Activated T-cell treated with anti-CD3 and anti-CD28 coated beads for 4 hours (primary cell): ENCODE measurements at places on chromosomes 13 and 19.

GRCh38 chr19:29928831-29929230, 13.2 kb upstream of the URI1 start:
- DNase-seq = no peak

- no peak for DNase-seq
Observed at GRCh38 chr13:50733392-50733791, 110.1 kb downstream of the DLEU7 start.

- no peak for DNase-seq
Observed at GRCh38 chr19:38190793-38191192, 33.2 kb downstream of the DPF1 start.

DNA sequence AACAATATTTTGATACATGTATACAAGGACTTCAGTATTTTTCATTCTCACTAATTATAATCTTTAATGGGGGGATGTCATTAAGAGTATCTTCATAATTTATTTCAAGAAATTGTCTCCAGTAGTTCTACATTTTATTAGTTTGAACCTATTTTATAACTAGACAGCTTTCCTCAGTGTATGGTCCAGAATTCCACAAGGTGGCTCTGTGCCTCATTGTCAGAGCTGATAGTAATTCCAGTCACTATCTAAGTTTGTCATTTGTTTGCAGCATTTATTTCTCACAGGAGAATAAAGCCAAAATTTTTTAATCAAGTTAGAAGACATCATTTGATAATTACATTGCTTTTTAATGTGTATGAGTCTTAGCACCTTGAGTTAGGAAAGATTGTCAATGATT, 1633.0 kb upstream of the PCDH20 start:
- no peak for DNase-seq

DNA sequence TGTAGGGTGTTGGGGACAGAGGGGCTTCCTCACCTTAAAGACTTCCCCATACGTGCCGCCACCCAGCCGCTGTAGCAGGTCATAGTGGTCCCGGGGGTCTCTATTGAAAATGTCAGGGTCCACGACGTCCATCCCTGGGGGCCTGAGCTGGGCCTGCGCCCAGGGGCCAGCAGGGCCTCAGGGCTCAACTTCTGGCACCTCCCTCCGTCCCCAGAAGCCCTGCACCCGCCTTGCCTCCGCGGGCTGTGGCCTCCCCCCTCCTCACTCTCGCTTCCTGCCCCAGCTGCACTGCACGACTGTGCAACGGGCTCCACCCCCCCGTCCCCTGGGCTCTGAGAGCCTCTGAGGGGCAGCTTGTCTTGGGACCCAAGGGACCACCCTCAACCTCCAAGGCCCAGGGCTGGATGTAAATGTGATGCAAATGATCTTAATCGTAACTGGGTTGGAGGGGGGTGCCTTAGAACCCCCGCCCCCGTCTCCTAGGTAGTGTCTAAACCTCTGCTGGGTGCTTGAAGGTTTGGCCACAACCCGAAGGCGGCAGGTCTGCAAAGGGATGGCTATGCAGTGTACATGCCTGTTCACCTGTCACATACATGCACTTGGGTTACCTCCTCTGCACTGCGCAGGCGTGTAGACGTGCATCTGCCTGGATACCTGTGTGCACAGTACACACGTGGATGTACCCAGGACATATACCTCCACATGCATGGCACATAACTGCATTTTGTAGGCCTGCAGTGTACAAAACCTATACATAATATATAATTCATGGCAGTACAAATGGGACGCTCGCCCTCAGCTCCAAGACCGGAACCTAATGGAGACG, at the start of gene MAP4K1:
MAP4K1 (minus strand) TSS at position 190 of the 826 bp plus-strand sequence; CDS start at position 132, 58 bp downstream.
- DNase-seq = peak; percentile 40

DNA sequence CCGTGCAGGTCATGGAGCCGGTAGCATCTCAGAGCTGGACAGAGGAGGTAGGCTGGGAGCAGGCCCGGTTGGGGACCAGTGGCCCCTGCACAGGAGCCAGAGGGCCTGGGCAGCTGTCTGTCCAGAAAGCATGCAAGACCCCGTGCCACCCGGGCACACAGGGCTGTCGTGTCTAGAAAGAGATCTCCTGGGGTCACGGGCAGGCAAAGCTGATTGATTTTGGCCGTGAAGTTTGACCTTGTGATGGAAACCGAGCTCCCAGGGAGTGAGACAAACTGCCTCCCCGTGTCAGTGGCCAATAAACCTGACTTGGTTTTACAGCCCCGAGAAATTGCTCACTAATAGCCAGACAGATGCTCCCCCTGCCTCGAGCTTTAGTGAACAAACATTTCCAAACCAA, 98.8 kb downstream of the KDM4B start:
- DNase-seq = no peak

- DNase-seq = no peak
Observed at GRCh38 chr19:45440873-45441654, 17.3 kb upstream of the ERCC1 start.

DNA sequence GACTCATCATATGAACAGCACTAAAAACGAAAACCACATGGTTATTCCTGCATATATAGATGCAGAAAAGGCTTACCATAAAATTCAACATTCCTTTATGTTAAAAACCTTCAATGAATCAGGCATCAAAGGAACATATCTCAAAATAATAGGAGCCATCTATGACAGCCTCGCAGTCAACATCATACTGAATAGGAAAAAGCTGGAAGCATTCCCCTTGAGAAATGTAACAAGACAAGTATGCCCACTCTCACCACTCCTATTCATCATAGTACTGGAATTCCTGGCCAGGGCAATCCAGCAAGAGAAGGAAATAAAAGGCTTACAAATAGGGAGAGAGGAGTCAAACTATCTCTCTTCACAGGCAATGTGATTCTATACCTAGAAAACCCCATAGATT, 179.6 kb upstream of the HTR2A start:
- no peak for DNase-seq

DNA sequence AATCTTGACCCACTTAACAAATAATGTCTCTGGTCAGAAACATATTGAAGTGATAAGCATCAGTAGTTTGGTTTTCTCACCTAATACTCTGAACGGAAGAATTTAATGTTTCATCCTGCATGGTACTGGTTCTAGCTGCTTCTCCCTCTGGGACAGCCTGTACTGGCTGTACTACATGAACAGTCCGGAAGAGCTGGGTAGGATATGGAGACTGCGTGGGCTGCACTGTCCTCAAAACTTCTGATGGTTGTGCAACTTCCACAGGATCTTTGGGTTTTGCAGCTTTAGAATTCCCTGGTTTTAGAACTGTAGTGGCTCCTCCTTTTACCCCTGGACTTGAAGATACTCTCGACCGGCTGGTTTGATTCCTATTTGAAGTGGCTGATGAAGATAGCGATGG, 78.3 kb downstream of the ELF1 start:
- DNase-seq = no peak

- no peak for DNase-seq
Observed at GRCh38 chr13:67099494-67099893, 130.6 kb downstream of the PCDH9 start.

DNA sequence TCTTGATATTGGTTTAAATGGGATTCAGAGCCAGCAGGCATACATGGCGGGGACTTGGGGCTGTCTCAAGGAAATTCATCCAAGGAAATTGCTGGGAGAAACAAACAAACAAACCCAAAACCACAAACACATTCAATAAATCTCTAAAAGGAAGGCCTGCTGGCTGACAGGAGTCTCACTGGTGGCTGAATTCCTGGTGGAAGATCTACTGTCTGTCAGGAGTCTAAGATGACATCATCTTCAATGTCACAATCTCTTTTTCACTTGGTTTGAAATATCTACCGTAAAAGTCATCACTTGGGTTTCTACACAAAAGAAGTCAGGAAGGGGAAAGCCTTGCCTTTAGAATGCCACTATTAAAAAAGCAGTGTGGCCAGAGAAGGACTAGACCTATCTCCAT, 87.9 kb downstream of the KLF5 start:
- DNase-seq = no peak

GRCh38 chr13:97258801-97259200, 36.7 kb downstream of the MBNL2 start:
- no peak for DNase-seq

- no peak for DNase-seq
Observed at GRCh38 chr19:44909775-44910174, 4.2 kb downstream of the APOE start.

- DNase-seq = no peak
Observed at GRCh38 chr19:33295621-33296487, 6.5 kb downstream of the CEBPA start.

DNA sequence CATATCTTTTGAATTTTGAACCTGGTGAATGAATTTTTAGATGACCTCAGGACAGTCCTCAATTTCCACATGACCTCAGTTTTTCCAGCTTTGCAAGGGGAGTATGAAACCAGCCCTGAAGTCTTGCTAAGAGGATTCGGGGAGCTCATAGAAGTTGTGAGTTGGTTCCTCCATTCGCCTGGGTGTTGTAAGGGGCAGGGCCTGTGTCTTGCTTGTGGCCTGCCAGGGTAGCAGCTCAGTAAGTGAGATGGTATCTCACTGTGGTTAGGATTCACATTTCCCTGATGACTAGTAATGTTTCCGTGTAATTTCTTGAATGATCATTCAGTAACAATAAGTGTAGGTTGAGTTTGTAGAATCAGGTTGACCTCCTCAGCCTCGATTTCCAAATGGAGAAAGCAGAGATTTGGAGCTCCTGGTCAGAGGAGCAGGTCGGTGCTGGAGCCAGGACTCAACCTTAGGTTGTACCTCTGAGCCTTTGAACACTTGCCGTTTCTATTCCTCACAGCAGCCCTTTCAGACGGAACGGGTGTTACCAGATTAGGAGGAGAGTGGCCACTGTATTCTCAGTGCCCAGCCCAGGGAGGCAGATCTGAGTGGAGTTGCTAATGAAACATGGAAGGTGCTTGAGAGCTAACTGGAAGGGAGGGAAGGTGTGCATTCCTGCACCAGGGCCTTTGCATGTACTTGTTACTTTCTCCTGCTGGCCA, 14.6 kb downstream of the NACC1 start:
- no peak for DNase-seq

GRCh38 chr13:91369441-91369831, 21.9 kb downstream of the MIR17HG start:
- DNase-seq = no peak

GRCh38 chr19:45878043-45878794, 7.7 kb downstream of the IRF2BP1 start:
- DNase-seq = no peak

GRCh38 chr13:90618133-90618532, 729.4 kb upstream of the MIR17HG start:
- DNase-seq = no peak

GRCh38 chr13:73481886-73482445, 423.2 kb downstream of the KLF5 start:
- no peak for DNase-seq

DNA sequence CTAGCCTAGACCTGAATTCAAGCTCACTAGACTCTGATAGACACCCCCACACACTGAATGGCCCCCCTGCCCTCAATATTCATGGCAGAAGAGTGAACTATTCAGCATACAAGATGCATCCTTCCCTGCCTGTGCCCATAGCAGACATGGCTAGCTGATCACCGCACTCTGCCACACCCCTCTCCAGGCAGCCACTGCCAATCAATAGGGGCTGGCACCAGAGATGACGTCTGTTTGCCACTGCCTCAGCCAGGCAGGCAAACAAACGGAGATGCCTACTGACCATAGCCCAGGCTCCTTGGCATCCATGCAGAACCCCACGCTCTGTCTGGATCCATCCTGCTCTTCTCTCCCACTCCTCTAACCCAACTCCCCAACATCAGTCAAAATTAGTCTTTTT, 13.8 kb upstream of the NPAS1 start:
- DNase-seq = no peak

GRCh38 chr19:42850981-42851717, 28.4 kb downstream of the PSG1 start:
- no peak for DNase-seq

DNA sequence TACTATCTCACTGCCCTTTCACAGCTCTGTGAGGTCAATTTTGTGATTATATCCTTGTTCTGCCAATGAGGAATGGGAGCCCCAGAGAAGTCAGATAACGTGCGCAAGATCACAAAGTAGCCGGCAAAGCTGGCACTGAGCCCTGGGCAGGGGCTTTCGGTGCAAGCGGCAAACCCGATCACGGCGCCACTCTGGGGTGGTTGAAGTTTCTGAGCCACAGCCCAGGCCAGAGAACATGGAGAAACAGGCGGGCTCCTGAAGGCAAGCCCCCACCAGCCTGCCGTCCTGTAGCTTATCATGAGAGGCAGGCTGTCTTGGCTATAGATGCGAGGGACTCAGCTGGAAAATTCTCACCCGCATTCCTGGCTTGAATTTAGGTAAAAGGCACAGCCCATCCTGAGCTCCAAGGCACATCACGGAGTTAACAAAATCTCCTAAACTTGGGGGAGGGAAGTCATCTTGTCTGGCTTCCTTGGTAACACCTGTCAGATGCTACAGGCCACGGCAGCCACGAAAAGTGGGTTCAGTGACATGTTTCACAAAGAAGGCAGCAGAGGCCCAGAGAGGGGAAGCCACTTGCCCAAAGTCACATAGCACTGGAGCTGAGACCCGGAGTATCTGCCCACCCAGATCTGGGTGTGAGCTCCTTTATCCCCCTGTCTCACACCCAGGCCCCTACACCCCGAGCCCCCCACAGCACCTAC, 12.5 kb downstream of the TNNT1 start:
- DNase-seq = no peak

DNA sequence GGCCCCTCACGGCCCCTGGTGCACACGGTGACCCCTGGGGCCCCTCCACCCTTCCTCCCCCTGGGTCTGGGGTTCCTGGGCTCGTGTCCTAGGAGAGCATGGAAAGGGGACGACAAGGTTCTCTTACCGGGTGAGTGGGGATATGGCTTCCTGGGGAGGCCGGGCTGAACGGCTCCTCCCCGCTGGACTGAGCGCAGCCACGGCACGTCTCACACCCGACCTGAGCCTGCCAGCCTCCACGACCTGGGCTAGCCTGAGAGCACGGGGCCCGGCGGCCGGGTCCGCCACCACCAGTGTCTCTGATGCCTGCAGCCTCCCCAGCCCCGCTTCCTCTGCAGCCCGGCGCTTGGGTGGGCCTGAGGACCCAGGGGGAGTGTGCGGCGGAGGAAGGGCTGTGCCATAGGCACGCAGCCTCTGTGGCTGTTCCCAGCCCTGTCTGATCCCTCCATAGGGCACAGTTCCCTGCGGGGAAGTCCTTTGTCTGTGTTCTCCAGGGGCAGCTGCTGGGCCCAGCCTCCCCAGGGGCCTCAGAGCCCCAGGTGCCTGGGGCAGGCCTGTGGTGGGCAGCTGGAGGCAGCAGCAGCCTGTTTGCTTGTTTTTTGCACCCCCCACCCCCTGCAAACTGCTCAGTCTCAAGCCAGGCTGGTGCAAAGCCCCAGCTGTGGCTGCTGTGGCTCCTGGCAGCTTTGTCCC, 15.0 kb downstream of the PLIN4 start:
- no peak for DNase-seq
